ENCODE measurements at places on chromosomes 11 and 22. TPM values are rescaled to one million over a fixed set of nuclear protein-coding genes. Genes with fewer than 3 reads are reported as not detected.

Gene LRRC74B
- total RNA-seq, result not detected

Gene CD3G
- total RNA-seq, result 264 TPM

Gene CCDC117
- total RNA-seq, result 30.2 TPM

Gene MISFA
- total RNA-seq, result 1.9 TPM

Gene NCR3LG1
- 0.30 TPM for total RNA-seq

Gene GAL3ST1
- total RNA-seq, result not detected

Gene FADS2
- total RNA-seq, result 128 TPM

Gene XBP1
- 184 TPM for total RNA-seq

All from activated CD4-positive, alpha-beta T cell treated with anti-CD3 and anti-CD28 coated beads, Interleukin-2, amount 10 ng/mL, durations not matched to agents 7 days and 5 days (primary cell).